Hepatic stellate cell (primary cell): ENCODE measurements at places on chromosomes 1 and 21.
A peak's percentile ranks its signal among the peaks of the same experiment; 100 is the strongest.

DNA sequence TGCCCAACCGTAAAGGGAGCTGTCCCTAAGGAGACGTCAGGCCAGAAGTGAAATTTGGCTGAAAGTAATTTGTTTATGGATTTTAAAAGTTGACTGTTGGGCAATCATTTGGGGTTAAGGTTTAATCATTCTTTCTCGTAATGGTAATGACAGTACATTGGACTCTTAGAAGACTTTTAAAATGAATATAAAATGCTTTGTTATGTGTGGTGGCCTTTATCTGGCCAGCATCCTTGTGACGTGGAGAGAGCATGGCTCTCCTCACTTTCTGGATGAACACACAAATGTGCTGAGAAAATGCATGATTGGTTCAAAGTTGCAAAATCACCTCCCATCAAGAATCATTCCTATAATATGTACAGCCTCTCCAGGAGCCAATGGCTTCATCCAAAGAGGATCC lies 160.2 kb downstream of the DHRS3 start:
- DNase-seq: no peak

GRCh38 chr1:247517795-247518612 lies 18.2 kb downstream of the OR2C3 start:
- DNase-seq: no peak

DNA sequence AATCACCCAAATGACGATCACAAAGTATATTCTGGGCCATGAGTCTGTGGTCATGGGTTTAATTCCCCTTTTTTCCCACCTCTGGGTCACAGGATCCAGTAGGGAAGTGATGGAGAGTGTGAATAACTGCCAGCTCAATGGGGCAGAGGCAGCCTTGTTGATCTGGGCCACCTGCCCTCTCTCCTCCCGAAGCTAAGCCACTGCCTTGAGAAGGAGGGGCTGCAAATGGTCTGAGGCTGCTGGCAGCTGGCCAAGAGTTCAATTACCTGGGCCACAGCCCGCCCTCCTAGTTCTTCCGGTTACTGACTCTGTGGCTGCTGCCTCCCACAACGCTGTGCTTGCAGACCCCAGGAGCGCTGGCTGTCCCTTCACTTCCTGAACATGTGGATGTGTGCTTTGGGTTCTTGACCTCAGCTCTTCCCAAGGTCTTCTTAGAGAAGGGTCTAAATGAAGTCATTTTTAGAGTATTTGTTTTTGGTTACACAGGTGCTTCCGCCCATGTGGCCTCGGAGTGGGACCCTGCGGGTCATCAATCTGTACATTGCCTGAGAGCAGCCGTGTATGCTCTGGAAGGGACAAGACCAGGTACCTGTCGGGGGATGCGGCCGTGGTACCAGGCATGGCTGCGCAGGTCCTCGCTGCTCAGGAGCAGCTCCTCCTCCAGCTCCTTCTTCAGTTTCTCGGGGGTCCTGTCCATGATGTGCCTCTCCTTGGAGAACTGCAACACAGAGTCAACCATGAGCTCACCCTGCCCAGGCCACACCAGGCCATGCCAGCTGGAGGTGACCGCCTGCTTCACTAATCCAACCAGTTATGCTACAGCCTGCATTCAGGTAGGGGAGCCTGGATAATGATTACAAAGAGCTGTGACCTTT lies 89.7 kb downstream of the BCAR3 start:
- DNase-seq: no peak

DNA sequence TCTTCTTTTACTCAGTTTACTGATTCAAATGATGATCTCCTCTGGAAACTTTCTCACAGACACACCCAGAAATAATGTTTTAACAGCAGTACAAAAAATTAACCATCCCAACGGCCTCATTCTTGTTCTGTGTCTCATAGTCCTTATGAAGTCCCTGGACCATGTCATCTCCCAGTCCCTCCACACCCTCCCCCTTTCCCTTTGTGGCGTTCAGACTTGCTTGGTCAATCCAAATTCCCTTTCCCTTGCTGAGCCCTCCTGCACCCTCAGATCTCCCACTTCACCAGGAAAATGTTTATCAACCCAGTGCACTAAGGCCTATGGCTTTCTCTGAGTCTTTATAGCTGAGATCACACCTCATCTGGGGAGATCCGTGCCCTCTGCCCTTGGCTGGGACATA lies 85.9 kb downstream of the CENPF start:
- no peak for DNase-seq

DNA sequence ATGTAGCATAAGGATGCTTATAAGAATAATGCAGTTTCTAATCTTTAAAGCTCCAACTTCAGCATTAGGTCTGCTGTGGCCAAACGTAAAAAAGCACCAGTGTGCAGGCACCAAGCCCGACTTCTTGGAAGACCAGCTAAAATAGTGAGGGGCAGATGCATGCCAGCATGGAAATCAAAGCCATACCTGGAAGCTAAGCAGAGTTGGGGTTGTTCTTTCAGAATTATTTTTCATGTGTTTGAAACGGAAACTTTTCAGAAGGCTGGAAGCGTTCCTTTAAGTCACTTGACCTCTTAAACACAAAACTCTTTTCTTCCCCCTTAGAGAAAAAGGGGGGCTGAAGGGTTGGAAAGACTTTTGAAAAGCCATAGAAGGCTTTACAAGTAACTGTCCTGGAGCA lies 329.2 kb upstream of the C1orf87 start:
- DNase-seq: no peak

GRCh38 chr1:230857822-230858221 lies 10.5 kb downstream of the C1orf198 start:
- no peak for DNase-seq

DNA sequence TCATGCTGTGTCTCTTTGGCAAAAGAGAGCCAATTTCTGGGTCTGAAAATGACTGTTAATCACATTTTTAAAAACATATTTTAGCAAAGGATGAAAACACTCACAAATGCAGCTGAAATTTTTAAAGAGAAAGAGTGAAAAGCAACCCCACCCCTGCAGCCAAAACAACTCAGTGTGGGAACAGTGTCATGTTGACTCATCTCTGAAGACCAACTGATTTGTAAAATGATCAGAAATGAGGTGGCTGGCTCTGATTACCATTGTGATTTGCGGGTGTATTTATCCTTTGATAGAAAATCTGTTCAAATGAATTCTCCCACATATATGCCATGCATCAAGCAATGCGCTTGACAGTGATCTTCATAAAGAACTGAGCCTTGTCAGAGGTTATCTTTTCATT lies 287.0 kb upstream of the ESRRG start:
- no peak for DNase-seq

- no peak for DNase-seq
Measured at GRCh38 chr1:211620097-211620496, 41.1 kb upstream of the SLC30A1 start.

DNA sequence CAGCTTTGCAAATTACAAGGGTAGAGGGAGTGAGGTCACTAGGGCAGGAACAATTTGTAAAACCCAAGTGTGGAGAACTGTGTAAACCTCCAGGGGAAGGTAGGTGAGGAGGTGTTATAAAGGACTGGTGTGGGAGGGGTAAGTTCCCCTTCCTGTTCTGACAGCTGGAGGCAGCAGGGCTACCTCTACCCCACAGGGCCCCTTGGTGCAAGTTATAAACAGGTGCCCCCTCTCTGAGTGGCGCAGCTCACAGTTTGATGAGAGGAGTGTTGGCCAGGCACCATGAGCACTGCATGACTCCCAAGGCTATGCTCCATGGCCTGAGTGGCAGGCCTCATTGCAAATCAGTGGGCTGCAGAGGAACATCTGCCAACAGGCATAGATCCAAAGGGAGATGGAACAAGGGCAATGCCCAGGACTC lies 41.0 kb downstream of the MFSD2A start:
- DNase-seq: no peak

DNA sequence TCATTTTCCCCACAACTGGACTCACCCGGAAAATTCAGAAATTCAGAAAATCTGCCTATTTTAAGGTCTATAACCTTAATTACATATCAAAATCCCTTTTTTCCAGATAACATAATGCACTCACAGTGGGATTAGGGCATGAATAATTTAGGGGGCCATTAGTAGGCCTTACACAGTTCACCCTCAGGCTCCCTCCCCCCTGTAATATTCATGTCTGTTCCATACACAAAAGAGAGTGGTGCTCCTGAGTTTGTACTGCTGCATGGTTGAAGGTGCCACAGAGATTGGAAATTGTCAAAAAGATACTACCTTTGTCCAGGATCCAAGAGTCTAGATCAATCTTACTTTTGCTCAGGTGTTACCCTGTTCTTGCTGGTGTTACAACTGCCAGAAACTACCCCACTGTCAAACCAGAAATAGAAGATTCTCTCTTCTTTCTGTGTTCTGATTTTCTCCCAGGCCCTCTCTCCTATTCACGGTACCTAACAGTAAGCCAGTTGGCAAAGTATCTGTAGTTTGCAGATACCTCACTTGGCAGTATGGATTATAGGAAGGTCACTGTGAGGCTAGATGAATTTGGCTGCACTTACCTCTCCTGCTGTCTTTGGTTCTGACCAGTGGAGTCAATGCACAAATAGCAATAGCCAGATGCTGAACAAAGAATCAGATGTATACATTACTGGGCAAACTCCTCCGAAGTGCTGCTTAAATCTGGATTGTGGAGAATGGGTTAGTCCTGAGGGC lies 53.2 kb downstream of the C1orf198 start:
- DNase-seq: no peak

GRCh38 chr1:115654663-115655305 lies 13.0 kb downstream of the VANGL1 start:
- DNase-seq: peak; percentile 43

- no peak for DNase-seq
Measured at GRCh38 chr1:117392771-117393170, 25.5 kb downstream of the MAN1A2 start.

- no peak for DNase-seq
Measured at GRCh38 chr1:160981584-160982411, 27.2 kb upstream of the ITLN2 start.

DNA sequence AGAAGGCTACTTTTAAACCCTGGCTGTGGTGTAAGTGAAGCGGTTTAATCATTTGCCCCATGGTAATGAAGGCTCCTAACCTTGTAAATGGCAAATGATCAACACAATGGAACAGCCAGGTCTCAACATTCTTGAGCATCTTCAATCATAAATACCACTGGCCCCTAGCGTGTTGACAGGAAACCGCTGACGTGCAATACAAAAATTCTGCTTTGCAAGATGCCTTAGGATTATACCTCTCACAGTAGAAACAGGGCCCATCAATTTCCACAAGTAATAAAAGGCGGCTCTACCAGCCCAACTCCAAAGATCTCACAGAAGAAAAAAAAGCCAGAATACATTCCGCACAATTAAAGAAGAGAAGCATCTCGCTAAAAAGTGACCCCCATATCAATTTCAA lies 32.8 kb downstream of the LGALS8 start:
- no peak for DNase-seq

- no peak for DNase-seq
Measured at GRCh38 chr1:107941123-107941522, 23.9 kb downstream of the VAV3 start.

DNA sequence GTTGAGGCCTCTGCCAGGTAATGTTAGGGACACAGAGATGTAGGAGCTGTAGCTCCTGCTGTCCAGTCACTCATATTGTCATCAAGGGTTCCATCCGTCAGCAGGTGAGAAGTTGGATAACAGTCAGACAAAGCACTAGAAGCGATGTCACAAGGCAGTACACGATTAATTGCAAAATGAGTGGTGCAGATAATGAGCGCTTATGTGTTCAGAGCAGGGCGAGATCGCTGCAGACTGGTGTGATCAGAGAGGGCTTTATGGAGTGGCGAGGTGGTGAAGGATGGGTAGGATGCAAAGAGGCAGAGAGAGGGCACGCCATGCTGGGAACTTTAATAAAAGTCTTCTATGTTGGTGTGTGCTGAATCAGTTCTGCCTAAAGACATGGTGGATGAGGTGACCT lies 8.8 kb downstream of the TMCC2 start:
- DNase-seq: no peak

DNA sequence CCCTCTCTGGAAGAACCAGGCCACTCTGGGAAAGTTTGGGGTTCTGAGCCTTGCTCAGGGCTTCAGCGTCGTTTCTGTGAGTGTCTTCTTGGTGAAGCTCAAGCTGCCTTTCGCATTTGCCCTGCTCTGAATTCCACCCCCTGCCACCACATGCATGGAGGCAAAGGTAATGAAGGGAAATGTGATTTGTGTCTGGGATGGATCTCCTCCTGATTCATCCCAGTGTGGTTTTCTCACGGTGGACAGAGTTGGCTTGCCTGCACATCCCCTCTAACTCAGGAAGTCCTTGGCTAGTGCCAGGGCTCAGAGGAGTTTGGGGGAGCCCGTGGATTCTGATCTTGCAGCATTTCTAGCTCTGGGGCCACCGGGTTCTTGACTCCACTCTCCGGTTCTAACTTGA lies 173.6 kb upstream of the RAB4A start:
- DNase-seq: no peak

DNA sequence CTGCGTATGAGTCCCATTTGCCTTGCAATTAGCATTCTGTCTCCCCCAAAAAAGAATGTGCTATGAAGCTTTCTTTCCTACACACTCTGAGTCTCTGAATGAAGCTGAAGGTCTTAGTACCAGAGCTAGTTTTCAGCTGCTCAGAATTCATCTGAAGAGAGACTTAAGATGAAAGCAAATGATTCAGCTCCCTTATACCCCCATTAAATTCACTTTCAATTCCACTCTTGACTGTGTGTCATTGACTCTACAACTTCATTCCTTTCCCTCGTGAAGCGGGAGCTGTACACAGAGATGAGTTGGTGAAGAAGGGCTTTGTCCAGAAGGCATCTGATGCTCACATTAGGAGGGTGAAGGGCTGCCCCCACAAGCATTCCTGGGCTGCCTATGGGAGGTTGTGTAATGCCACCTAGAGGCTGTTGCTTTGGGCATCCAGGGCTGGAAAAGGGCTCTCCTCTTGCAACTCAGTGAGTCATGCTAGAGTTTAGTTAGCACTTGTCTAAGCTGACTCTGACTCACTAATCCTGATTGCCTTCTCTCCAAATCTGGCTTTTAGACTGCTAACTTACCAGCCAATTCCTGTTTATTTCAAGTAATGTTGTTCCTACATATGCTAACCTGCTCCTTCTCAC lies 1.8 kb downstream of the SPRR1B start:
- DNase-seq: peak; percentile 2

GRCh38 chr1:241789061-241789460 lies 58.9 kb upstream of the EXO1 start:
- DNase-seq: no peak

- DNase-seq: no peak
Measured at GRCh38 chr1:228414511-228415211, 2.0 kb downstream of the TRIM17 start.
